Cerebellum (tissue), 4 donors: ENCODE measurements at places on chromosomes 13 and 19. TPM values are rescaled to one million over a fixed set of nuclear protein-coding genes. Genes with fewer than 3 reads are reported as not detected.

DNA sequence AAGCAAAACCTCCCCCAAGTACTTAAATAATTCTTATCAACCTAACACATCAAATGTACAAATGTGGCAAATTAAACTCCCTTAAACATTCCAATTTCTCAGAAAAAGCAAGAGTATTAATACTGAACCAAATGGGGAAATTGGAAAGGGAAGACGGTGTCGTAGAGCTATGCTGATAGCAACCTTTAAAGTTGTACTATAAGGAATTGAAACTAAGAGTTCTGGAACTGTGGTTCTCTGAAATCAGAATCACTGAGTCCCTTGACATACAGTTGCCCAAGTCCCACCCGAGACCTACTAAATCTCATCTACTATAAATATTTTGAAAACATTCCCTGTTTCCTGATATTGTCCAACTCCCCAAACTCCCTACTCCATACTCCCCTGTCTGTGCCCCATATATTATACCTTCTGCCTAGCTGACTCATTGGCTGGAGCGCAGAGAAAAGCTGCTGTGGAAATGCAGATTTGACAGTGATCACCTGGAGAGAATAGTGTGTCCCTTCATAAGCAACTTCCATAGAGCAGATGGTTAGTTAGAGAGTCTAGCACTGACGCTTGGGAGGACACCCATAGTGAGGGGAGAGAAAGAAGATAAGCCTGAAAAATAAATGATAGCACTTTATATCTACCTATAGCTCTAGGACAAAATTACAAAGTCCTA lies 51.4 kb upstream of the ITM2B start:
- DNase-seq, result peak; percentile 71

DNA sequence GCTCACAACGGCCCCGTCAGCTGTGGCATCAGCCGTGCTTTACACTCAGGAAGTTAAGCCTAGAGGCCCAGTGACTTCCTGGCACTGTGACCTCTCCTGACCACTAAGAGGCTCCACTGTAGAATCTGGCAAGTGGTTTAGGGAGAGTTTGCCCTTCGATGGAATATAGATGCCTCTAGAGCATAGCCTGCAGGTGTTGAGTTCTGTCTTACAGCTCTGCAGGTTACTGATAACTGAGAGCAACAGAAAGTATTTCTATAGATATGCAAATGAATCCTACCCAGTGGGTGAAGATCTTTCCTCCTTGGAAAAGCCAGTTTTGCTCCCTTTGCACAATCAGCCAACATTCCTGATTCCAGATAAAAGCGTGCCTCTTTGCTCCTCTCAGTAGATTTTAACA lies 35.8 kb downstream of the ATP12A start:
- no peak for DNase-seq

- no peak for DNase-seq
Measured at GRCh38 chr19:28023064-28023463, 1189.9 kb downstream of the UQCRFS1 start.

- no peak for DNase-seq
Measured at GRCh38 chr13:80574113-80574850, 233.4 kb upstream of the SPRY2 start.

- DNase-seq, result no peak
Measured at GRCh38 chr19:16180611-16181010, 4.6 kb upstream of the FAM32A start.

GRCh38 chr13:46321494-46322225 lies 65.4 kb downstream of the RUBCNL start:
- DNase-seq, result peak; percentile 18

- no peak for DNase-seq
Measured at GRCh38 chr19:2533686-2534422, 57.9 kb downstream of the GADD45B start.

DNA sequence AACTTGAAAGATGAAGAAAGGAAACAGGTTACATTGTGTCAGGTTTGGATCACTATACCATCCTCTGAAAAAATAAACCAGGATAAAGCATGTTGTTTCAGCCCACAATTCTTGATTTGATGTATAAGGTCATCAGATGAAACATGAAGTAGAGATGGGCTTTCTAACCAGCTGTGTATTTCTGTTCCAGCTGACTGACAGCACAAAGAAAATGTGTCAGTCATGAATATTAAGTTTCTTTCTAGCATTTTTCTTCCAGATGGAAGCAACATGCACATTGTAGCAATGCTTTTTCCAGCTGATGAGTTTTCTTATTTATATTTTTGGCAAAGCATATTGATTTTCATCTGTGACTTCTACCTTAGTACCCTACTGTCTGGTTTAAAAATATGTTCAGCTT lies 199.6 kb downstream of the OXGR1 start:
- DNase-seq, result no peak

- no peak for DNase-seq
Measured at GRCh38 chr19:19347401-19348110, 26.9 kb downstream of the MAU2 start.

DNA sequence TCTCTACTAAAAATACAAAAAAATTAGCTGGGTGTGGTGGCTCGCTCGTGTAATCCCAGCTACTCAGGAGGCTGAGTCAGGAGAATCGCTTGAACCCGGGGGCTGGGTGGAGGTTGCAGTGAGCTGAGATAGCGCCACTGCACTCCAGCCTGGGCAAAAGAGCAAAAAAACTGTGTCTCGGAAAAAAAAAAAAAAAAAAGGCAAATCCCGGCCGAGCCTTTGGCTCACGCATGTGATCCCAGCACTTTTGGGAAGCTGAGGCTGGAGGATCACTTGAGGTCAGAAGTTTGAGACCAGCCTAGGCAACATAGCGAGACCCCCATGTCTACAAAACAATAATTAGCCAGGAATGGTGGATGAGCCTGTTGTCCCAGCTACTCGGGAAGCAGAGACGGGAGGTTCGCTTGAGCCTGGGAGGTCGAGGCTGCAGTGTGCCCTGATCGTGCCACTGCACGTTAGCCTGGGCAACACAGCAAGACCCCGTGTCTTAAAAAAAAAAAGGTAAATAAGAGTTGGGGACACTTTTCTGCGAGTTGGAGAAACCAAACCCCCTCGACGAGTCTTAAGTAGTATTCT lies 574 bp upstream of the GPX4 start:
- DNase-seq, result no peak

DNA sequence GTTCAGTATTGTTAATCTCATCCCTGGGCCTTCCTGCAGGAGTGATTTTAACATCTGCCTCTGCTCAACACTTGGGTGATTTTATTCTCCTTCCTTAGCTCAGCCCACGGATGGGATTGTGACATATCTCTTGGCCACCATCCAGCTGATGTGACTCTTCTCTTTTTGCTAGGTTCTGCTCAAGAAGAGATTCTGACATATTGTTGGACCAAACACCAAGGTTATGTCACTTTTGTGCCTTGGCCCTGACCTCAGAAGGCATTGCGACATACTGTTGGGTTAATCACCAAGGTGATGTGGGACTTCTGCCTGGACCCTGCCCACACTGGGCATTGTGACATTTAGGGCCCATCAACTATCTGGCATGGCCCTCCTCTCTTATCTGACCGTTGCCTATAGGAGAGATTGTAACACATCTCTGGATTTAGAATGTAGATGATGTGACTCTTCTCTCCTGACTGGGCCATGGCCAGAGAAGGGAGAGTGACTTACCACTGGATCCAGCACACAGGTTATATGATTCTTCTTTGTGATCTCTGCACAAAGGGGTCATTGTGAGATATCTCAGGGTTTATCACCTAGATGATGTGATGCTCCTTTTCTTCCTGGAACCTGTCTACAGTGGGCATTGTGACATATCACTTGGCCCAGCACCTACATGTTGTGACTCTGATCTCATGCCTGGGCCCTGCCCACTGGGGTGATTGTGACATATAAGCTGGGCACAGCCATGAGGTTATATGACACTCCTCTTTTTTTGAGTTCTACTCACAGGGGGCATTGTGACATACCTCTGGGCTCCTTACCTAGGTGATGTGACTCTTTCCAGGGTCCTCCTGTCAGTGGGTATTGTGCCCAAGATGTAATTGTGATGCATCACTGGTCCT lies 88.8 kb downstream of the ZNF429 start:
- no peak for DNase-seq

DNA sequence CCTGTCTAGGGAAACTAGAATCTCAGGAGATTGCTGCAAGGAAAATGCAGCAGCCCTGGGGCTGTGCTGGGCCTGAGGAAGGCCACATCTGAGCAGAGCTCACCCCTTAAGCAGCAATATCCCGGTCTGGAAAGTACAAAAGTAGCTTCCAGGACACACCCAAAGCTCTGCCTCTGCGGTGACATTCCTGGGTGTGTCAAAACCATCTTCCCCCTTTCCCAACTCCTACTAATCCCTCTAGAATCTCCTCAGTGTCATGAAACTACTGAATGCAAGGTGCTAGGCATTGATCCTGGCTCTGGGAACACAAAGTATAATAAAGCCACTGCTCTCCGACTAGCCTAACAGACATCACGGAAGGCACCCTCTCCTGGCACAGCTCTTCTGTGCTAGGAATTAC lies 5.0 kb downstream of the PBX4 start:
- DNase-seq, result no peak

GRCh38 chr19:3443840-3444694 lies 36.3 kb downstream of the SMIM24 start:
- DNase-seq, result peak; percentile 86

GRCh38 chr19:36149673-36150406 lies 2.4 kb downstream of the COX7A1 start:
- DNase-seq, result no peak

DNA sequence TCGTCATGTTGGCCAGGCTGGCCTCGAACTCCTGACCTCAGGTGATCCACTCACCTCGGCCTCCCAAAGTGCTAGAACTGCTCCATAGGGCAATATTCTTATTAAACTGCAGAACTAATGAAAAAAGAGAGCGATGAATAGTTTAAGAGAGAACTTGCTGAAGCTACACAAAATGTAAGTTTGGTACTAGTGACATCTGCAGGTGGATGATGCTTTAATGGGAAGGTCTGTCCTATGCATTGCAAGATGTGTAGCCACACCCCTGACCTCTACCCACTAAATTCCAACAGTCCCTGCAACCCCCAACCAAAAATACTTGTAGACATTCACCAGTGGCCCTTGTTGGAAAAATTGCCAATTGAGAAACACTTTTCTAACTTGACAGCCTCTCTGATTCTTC lies 117.8 kb downstream of the NALCN start:
- no peak for DNase-seq

DNA sequence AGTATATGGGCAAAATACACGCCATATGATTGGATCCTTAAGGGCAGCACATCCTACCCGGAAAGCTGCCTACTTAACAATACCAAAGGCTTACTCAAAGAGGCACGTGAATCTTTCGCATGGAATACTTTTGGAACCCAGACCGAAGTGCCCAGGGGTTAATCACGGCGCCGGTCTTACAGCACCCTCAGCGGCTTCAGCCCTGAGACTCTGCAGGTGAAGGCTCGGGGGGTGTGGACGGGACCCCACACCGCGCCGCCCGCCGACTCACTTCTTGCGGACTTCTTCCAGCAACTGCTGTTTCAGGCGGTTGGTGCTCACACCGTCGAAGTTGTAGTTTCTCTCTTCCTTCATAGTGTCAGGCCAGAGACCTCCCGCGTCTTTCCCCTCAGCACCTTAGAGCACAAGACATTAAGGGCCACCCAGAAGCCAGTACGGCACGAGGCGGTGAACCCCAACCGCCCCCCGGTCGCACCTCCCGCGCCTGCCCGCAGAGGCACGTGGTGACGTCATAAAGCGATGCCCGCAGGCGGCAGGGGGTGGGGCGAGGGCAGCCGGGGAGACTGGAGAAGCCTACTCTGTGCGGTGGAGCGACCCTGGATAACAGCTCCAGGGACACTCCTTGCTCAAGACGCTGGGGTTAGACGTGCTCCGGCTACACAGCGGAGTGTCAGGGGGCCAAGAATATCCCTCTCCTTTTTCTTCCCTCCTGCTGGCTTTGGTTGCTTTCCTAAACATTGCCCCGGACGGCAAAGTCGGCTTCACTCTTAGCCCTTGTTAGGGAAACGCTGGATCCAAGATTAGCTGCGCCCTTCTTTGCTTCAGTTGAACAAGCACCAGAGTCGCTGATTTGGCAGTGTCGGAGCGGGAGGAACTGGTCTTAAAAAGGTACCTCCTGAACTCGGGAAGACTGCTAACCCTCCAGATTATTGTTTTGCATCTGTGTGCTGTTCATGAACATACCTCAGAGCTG lies at the start of gene CCDC169:
TSS of gene CCDC169 (minus strand) at position 449 of the 973 bp plus-strand sequence. CDS start at position 354, 95 bp downstream.
- DNase-seq, result peak; percentile 15

- no peak for DNase-seq
Measured at GRCh38 chr13:96850538-96851145, 143.6 kb downstream of the OXGR1 start.

GRCh38 chr19:2474232-2475017 lies 1.5 kb upstream of the GADD45B start:
- peak; percentile 88 for DNase-seq

GRCh38 chr13:97977982-97978381 lies 24.5 kb downstream of the IPO5 start:
- DNase-seq, result no peak

DNA sequence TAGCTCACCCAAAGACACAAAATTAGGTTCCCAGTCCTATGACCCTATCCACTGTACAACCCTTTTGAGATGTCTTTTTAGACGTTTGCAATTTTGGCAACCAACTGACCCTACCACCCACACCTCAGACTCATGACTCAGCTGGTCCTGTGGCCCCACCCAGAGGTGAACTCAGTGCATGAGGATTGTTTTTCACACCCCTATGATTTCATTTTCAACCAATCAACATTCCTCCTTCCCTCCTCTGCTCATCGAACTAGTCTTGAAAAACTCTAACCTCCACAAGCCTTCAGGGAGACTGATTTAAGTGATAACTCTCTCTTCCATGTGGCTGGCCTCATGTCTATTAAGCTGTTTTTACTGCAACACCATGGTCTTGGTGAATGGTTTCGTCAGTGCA lies 350.7 kb downstream of the UQCRFS1 start:
- DNase-seq, result no peak

DNA sequence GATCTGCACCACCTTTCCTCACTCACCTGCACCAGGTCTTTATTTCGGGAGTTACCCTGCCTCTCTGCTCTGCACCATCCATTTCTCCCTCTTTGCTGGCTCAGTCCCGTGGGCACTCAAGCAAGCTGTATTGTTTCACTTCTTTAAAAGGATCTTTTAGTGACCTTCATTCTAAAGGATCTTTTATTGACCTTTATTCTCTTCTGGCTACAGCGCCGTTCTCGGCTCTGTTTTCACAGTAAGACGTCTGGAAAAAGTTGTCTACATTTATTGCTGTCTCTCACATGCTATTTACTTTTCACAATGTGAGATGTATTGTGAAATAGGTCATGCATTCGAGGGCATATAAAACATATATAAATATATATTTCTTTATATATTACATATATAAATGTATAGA lies 35.6 kb upstream of the ARGLU1 start:
- DNase-seq, result no peak

DNA sequence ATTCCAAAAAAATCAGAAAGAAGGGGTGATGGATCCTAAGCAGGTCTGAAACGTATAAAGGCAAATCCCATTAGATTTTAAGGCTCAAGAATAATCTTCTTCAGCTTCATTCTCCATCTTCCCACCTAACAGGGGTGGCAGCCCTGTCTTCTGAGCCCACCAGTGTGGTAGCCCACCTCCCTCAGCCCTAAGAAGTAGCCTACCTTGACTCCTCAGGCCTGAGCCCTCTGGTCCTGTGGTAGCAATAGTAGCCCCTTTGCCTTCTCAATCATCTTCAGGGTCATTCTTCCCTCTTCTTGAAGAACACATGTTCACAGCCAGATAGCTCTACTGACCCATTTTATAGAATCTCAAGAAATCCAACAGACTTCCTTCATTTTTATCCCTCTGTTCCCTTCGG lies 33.7 kb downstream of the N4BP2L2 start:
- no peak for DNase-seq

- DNase-seq, result no peak
Measured at GRCh38 chr19:11465600-11465999, 15.2 kb downstream of the ELAVL3 start.

EXOC3L2 gene
- 0.27 TPM for total RNA-seq

PRR22 gene
- 0.54 TPM for total RNA-seq

DHPS gene
- total RNA-seq, result 59.1 TPM

PPP2R1A gene
- total RNA-seq, result 127 TPM

PSG6 gene
- not detected for total RNA-seq

DAND5 gene
- total RNA-seq, result 0.18 TPM
